GM18507 (cell line): ENCODE measurements at places on chromosomes 6 and 20.
A peak's percentile ranks its signal among the peaks of the same experiment; 100 is the strongest.

GRCh38 chr20:53934421-53935343 lies 135.7 kb downstream of the BCAS1 start:
- DNase-seq = no peak

DNA sequence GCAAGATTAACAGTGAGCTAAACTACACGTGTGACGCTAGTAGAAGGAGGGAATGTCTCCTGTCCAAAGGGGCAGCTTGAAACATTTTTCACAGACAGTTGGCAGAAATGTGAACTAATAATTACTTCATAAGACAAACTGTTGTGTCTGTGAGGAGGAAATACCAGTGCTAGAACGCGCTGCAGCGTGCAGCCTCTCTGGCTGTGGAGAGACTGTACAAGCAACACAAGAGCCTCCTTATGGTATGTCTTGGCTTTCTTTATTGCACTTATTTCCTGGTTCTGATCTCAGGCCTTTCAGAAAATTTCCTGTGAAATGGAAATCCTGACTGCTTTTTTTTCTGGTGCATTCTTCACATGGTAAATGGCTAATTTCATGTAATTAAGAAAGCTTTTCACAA lies 25.3 kb upstream of the TIAM2 start:
- DNase-seq = no peak

DNA sequence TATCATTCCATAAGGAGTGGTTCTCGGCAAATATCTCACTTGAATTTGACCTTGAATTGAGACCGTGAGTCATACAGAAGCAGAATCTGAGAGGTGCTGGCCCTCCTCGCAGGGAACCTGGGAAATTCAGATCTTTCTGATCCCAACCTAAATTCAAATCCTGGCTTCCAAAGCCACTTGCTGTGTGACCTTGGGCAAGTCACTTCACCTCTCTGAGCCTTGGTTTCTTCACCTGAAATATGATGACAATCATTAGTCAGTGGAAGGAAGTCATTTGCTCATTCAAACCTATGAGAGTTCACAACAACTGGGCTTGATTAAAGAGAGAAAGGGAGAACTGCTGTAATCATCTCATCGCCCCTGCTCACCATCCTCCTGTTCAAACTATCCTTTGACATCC lies 7.2 kb downstream of the BPIFA3 start:
- no peak for DNase-seq

DNA sequence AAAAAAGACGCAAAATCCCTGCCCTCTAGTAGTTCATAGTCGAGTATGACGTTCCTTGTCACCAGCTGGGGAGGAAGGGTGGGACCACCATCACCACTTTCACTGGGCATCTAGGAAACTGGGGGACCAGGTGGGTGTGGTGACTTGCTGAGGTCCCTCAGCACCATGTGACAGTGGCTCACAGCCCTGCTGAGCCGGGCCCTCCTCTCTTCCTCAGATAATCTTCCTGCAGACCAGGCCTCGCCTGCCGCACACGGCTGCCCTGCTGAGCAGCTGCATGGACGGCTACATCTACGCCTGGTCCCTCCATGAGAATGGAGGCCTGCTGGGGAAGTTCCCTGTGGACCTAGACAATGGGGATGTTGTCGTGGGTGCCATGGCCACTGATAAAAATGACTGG lies 71.5 kb downstream of the EFCAB8 start:
- DNase-seq = no peak

DNA sequence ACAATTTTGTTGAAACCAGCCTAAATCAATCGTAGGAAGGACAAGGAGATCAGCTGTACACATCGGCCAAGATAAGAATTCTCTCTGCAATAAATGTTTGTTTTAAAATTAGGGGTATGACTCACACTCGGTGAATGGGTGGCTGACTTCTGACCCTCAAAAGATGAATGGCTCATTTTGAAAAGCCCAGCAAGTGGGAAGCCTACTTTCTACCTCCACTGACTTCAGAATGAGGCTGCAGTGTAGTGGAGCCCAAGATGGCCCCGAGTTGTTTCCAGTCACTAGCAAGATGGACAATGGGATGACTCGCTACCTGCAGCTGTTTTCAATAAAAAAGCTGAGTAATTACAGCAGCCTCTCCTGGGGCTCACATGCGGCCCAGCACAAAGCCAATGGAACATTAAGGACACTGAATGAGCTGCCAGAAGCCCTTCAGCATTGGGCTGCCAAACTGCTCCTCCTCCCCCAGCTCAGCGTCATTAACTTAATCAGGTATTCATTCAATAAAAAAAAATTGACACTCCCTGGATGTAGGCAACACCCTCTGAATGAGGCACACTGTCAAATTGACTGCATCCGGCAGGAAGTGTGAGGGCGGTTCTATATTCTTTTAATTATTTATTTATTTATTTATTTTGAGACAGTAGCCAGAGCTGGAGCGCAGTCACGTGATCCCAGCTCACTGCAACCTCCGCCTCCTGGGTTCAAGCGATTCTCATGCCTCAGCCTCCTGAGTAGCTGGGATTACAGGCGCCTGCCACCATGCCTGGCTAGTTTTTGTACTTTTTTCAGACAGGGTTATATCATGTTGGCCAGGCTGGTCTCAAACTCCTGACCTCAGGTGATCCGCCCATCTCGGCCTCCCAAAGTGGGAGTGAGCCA lies 107.3 kb downstream of the GMPR start:
- DNase-seq = no peak

GRCh38 chr6:163417595-163417994 lies 3.1 kb downstream of the QKI start:
- no peak for DNase-seq

DNA sequence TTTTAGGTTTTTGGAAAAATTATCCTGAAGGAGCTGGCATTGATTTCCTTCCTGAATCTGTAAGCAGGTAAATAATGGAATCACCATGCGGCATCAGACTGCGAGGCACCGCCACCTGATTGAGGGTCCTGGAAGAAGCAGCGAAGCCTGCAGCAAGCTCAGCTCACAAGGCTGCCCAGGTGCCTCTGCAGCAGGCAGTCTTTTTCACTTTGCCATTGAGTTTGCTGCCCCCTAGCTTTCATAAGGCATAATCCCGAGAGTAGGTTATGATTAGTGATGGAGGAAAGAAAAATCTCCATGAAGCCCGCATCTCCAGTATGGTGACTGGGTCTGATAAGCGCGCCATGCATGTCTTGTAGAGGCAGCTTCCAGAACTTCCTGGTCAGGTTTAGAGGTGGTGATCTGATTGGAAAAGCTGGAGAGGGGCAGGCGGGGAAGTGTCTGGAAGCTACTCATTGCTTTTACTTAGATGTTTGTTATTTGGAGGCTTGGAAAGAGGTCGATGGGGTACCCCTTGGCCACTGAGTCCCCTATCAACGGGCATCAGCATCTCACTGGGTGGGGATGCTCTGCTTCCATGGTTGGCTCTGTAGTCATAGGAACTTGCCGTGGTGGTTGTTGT lies 26.7 kb downstream of the IYD start:
- peak; percentile 5 for DNase-seq

DNA sequence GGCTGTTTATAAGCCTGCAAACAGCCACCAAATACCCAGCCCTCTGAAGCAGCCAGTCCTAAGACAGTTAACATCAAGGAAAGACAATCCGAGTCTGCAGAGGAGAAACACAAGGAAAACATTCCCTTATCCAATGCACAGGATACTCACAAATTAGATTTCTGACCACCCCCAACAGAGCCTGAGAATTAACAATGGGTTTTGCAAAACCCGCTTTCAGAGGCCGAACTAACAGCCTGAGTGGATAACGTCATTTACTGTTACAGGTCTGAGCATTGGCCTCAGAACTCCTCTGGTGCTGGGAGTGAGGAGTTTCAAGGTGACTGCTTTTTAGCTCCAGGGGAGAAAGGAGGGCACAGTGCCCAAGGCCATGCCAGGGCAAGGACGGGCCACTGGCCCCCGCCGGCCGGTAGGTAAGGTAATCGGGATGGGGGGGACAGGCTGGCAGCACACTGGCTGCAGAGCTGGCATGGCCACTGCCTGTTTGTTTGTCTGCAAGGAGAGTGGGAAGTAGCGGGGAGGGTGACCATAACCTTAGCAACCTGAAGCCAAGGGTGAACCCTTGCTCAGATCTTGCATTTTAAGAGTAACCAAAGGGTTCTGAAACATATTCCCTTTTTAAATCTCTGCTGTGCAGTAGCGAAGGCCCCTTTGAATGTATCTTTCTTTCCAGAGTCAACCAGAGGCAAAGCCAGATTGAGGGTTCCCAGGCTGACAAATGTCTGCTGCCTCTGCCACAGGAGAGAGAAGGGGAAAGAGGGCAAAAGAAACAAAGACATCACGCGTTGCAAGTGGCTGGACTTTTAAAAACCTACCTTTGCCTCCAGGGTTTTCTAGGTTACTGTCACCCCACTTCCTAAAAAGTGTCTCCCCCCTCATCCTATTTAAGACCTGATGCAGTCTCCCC lies 3.9 kb downstream of the ZMYND8 start:
- DNase-seq = no peak

GRCh38 chr6:11486051-11486450 lies 51.5 kb upstream of the TMEM170B start:
- DNase-seq = no peak

DNA sequence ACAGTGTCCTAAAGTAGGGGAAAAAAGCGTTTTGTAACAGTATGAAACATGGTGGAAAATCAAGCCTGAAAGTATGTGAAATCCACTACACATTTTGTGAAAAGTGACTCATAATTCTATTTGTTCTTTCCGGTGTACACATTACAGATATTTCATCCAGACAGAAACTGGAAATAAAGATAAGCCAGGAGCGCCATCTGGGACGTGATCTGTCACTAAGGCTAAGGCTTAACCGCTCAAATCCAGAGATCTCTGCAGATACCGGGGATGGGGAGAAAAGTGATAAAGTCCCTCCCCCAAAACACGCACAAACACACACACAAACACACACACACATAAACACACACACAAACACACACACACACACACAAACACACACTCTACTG lies 26.6 kb upstream of the SRSF6 start:
- DNase-seq = no peak

- no peak for DNase-seq
These were observed 22.9 kb downstream of the CNBD2 start for GRCh38 chr20:35991142-35991771.

GRCh38 chr20:1467082-1467354 lies 369 bp upstream of the NSFL1C start:
- no peak for DNase-seq

DNA sequence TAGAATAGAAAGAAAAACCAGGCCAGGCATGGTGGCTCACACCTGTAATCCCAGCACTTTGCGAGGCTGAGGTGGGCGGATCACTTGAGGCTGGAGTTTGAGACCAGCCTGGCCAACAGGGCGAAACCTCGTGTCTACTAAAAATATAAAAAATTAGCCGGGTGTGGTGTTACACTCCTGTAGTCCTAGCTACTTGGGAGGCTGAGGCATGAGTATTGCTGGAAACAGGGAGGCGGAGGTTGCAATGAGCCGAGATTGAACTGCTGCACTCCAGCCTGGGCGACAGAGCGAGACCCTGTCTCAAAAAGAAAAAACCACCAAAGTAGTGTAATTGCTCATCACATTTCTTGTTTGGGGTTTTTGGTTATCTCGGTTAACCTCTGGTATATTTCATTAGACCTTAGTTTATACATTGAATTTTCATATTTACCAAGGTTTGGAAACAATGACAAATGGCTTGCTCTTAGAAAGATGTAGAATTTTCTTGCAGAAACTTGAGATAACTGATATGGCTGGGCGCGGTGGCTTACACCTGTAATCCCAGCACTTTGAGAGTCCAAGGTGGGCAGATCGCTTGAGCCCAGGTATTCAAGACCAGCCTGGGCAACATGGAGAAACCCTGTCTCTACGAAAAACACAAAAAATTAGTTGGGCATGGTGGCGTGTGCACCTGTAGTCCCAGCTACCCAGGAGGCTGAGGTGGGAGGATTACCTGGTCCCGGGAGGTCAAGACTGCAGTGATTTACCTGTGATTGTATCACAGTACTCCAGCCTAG lies 14.2 kb downstream of the ITCH start:
- no peak for DNase-seq

- DNase-seq = no peak
These were observed 102.6 kb downstream of the COL21A1 start for GRCh38 chr6:56144538-56145324.

GRCh38 chr6:134345789-134346188 lies 27.9 kb upstream of the SGK1 start:
- DNase-seq = no peak

- no peak for DNase-seq
These were observed 161.7 kb downstream of the DTNBP1 start for GRCh38 chr6:15500901-15501825.

DNA sequence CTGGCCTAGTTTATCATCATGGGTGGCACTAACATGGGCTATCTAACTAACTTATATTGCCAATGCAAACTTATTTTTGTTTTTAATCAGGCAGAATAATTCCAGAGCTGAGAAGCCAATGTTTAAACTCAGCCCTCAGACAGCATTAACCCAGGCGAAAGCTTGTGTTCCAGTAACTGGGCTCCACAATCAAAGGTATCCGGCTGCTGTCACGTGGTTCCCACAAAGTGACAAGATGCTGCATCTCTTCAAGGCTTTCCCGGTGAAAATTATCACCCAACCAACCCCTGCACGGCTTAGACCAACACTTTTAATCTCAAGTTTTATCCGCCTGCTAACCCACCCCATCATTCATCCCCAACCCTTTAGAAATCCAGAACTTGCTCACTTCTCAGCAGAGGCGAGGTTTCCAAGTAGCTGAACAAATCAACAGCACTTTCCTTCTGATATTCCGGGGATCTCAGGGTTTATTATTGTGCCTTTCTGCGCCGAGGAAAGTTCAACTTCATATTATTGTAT lies 885 bp downstream of the MTCL3 start:
- no peak for DNase-seq

DNA sequence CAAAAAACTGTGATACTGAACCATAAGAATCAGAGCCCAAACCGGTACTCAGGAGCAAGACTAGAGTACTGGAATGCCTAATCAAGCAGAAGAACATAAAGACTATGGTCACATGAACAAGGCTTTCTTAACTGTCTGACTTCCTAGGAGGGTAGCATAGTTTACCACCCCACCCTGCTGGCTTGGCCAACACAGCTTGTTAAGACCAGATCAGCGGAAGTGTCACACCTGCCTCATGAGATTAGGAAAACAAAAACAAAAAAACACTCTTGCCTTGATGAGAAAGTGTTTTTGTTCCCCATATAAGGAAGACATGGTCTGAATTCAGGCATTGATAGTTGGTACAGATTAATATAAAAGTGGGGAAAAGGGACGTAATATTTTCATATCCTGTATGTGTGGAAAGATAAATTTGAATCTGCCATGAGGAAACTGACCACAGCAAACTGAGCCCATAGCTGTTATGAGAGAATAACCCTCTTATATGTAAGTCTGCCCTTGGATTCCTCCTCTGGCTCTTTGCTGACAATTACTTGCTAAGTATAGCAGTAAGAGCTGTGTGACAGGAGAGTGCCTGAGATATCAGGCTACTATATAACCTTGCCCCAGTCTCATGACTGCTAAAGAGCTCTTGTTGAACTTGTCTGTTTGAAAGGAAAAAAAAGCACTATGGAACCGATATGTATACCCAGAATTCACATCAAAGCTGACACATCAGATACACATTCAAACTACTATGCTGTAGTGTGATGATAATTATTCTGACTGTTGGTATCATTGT lies 197.1 kb downstream of the EPHA7 start:
- no peak for DNase-seq

GRCh38 chr20:21514553-21515251 lies 838 bp upstream of the NKX2-2 start:
- no peak for DNase-seq
